Activated T-cell treated with anti-CD3 and anti-CD28 coated beads for 4 hours (primary cell): ENCODE measurements at places on chromosomes 3 and 15.
A peak's percentile ranks its signal among the peaks of the same experiment; 100 is the strongest.

DNA sequence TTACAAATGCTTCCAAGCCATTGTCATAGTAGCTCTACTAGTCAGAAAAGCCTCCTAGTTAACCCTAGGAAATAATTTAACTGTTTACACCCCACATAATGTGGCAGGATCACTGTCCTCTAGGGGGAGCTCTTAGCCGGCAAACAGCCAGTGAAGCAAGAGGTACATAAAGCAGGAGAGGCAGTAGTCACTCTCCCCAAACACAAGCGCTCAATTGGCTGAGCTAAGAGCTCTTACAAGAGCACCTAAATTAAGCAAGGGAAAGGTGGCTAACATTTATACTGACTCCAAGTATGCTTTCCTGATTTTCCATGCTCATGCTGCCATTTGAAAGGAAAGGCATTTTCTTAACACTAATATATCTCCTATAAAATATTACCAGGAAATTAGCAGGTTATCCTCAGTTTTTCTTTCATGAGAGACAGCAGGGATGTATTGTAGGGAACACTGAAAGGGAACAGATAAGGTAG lies 37.6 kb downstream of the NCEH1 start:
- DNase-seq, result peak; percentile 34

DNA sequence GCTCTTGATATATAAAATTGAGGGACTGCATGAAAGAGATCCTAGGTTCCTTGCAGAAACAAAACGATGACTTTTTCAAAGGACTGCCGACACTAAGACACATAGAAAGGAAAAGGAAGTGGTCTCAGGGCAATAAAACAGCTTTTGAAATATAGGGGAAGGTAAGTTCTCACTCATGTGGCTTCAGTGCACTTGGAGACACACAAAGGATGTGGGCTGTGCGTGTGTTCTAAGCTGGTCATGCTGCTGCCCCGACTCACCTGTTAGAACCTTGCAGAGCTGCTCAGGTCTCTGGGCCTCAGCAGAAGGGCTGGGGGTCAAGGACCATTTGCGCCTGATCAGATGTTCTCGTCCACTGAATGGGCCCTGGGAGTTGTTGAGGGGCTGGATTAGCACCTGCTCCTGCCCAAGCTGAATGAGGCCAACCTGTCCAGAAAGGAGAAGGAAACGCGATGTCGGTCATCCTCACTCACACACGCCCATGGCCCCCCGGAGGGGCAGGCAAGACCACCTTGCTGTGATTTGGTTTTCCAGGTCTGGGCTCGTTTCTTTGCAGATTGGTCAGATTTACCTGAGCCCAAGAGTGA lies 11.1 kb downstream of the ADAMTS17 start:
- DNase-seq, result no peak

- DNase-seq, result no peak
Measured at GRCh38 chr3:124634210-124635168, 95.8 kb upstream of the UMPS start.

- DNase-seq, result no peak
Measured at GRCh38 chr3:67624078-67624477, 30.3 kb downstream of the SUCLG2 start.

- DNase-seq, result no peak
Measured at GRCh38 chr3:122795674-122796195, 866 bp downstream of the SLC49A4 start.

GRCh38 chr3:130276203-130276803 lies 69.2 kb upstream of the COL6A5 start:
- DNase-seq, result no peak

DNA sequence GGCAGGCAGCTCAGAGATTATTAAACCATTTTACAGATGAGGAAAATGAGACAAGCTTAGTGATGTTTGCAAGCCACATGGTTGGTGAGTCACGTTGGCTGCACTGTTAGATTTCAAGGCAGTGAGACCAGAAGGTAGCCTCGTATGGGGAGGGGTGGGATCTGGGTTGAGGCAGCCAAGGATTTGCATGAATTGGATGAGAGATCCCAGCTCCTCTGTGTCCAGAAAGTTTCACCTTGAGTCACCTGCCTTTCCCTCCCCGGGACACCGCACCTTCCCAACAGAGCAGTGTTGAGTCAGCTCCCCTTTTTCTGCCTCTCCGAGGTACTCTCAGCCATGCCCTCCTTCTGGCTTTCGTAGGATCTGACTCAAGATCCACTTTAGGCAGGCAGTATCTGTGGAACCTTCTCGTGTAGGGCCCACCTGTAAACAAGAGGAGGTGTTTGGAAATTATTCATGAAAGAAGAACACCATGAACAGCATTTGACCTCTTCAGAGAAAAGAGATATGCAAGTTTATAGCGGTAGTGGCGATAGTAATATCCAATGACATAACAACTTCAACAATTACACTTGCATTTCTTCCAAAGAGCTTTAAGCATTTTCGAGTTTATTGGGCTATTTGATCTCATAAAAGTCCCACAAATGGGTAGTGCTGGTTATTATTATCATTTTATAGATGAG lies 46.8 kb upstream of the VPS8 start:
- no peak for DNase-seq

- no peak for DNase-seq
Measured at GRCh38 chr15:99963096-99963825, 230.0 kb upstream of the LYSMD4 start.

GRCh38 chr15:39215015-39215414 lies 365.9 kb upstream of the THBS1 start:
- no peak for DNase-seq

- DNase-seq, result no peak
Measured at GRCh38 chr3:135495891-135496290, 469.6 kb upstream of the PPP2R3A start.

GRCh38 chr15:72389231-72389630 lies 8.9 kb upstream of the TMEM202 start:
- no peak for DNase-seq

DNA sequence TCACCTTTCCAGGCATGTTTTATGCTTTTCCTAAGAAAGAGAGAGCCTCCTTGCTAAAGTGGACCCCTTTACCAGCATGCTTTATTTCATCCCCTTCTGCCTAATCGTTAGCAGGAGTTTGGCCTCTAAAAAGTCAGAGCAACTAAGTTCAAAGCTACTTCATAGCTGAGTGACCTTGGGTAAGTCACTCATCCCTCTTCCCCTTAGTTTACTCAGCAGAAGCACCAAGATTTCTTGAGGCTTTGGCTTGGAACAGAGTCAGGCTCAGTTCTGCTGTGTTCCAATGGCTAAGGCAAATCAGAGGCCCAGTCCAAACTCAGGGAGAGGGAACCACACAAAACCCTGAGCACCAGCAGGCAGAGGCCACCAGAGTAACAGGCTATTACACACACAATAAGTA lies 254.9 kb downstream of the TJP1 start:
- no peak for DNase-seq

GRCh38 chr15:56795502-56795901 lies 62.2 kb upstream of the ZNF280D start:
- no peak for DNase-seq

DNA sequence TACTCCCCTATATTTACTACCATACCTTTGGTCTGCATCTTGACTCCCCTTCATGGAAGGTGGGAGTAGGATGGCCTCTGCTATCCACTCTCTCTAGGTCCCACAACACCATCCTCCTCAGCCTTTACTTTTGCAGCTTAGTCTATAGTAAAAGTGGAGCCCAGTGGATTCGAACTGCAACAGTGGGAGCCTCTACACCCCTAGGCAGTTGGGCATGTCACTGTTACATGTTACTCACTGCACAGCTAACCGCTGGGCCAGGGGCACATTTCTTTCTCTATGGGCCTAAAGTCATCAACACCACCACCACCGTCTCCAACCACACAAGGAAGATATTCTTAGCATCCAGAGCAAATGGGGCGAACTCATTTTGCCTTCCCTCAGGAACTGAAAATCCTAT lies 62.9 kb downstream of the KLF13 start:
- no peak for DNase-seq

DNA sequence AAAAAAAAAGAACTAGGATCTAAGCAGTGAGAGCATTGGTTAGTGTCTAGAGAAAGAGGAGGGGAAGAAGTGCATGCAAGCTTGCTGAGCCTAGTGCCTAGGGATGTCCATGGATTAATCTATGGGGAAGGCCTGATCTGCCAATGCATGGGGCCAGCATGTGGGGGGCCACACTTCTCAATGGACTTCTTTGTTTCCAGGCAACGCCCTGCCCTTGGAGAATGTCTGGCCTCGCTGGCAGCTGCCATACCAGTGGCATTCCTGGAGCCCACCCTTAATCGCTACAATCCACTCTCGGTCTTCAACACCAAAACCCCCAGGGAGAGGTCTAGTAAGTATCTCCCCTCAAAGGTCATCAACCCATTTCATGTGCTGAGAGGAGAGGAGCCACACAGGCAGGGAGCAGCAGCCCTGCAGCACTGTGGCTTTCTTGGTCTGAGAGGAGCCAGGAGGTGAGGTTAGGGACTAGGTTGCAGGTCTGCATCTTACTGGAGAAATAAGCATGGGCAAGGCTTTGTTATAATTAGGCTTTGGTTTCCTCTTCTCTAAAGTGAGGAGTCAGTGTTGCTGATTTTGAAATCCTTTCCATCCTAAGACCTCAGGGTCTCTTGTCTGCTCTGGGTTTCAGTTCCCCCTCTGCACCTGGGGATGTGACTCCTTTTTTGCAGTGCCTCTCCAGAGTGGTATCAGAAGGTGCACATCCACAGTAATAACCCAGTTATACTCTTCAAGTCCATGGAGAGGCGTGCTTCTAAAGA lies 188.1 kb upstream of the CHRM5 start:
- no peak for DNase-seq

GRCh38 chr3:87867001-87867400 lies 191.8 kb downstream of the CGGBP1 start:
- no peak for DNase-seq

- no peak for DNase-seq
Measured at GRCh38 chr3:14988988-14989394, 41.6 kb downstream of the NR2C2 start.

GRCh38 chr15:70936326-70936725 lies 43.7 kb downstream of the LRRC49 start:
- no peak for DNase-seq
